Trophoblast cell (in vitro differentiated cells and primary cell): ENCODE measurements at places on chromosomes 1 and 21.

- DNase-seq: no peak
Observed at GRCh38 chr21:18467715-18468114, 64.1 kb upstream of the TMPRSS15 start.

DNA sequence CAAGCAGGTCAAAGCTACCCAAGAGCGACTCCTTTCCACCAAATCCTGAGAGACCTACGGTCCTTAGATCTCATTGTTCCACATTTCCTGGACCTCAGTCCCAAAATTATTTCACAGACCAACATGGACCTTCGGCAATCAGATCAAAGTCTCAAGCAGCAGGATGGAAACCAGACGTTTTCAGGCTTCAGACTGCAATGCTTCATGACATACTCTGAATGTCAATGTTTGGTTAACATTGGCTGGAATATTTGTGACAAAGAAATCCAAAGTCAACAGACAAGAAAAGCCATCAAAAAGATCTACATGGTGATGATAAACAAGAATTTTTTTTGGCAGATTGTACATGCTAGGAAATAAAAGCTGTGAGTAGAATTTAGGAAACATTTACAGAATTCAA lies 1057.3 kb downstream of the ADGRL2 start:
- no peak for DNase-seq

GRCh38 chr1:230141797-230142607 lies 75.0 kb downstream of the GALNT2 start:
- DNase-seq: no peak

DNA sequence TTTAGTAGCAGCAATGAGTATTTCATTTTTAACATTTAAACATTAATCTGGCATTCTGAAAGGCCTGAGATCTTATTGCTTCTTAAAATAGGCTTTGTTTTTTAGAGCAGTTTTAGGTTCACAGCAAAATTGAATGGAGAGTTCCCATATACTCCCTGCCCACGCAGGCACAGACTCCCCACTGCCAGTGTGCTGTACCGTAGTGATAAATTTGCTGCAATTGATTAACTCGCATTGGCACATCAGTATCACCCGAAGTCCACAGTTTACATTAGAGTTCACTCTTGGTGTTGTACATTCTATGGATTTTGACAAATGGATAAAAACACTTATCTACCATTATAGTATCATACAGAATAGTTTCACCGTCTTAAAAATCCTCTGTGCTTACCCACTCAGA lies 71.8 kb upstream of the ERRFI1 start:
- no peak for DNase-seq

GRCh38 chr1:231039161-231040018 lies 664 bp downstream of the FAM89A start:
- DNase-seq: peak; percentile 51

- no peak for DNase-seq
Observed at GRCh38 chr1:243294723-243295121, 38.9 kb downstream of the SDCCAG8 start.

- DNase-seq: no peak
Observed at GRCh38 chr1:25053576-25054250, 123.6 kb upstream of the RUNX3 start.

GRCh38 chr21:39220150-39220549 lies 36.9 kb upstream of the PSMG1 start:
- DNase-seq: no peak

DNA sequence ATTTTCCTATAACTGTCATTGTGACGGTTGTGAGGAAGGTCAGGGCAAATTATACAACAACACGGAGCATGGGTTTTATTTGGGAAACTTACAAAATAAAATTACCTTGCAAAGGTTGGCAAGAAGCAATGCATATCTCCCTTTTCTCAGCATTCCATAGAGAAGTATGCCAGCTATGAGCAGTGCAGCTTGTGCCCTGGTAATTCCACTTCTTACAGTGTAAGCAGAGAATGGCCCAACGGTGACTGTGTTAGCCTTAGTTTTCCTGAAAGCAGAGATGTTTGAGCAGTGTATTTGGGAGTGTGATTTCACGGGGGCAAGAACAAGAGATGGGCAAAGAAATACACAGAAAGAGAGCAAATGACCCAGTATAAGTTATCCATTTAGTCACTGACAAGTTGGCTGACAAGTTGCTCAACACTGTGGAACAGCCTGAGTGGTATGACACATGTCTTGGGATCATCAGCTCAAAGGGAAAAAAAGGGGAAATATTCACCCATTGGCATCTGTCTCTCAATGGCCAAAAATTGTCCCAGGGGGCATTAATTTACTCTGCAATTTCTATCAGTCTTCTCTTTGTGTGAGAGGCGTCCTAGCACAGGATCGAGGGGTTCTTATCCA lies 210.9 kb upstream of the NRIP1 start:
- DNase-seq: no peak

- no peak for DNase-seq
Observed at GRCh38 chr1:17601643-17602382, 62.3 kb downstream of the ARHGEF10L start.

- DNase-seq: no peak
Observed at GRCh38 chr1:30662291-30662840, 61.0 kb downstream of the MATN1 start.

DNA sequence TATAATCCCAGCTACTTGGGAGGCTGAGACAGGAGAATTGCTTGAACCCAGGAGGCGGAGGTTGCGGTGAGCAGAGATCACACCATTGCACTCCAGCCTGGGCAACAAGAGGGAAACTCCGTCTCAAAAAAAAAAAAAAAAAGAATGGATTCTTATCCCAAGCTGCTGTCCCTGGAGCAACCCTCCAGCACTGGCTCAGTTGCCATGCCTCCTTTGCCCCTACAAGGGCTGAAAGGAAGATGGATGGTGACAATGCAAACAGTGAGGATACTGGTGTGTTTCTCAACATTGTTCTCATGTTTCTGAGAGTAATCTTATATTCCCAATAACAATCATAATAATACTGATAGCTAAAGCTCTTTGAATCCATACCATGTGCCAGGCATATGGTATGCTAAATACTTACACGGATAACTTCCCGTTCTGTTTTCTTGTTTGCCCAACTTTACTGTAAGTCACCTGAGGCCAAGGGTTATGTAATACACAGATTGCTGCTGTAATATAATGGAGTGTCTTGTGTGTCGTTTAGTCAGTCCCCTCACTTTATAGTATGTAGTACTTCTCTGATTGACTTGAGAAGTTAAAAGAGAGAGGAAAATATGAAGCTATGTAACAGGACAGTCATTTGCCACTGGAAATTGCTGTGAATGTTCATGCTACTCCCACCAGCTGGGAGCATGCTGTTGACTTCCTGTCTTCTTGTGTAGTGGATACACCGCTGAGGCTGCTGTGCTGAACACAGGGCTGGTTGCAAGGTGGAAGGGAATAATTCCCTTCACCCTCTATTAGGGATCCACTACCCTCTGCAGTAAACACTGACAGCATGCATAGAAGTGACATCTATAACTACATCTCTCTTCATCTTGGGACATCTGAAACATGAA lies 153.6 kb downstream of the CNIH3 start:
- peak; percentile 2 for DNase-seq

- DNase-seq: no peak
Observed at GRCh38 chr1:181089017-181089675, 646 bp downstream of the IER5 start.

DNA sequence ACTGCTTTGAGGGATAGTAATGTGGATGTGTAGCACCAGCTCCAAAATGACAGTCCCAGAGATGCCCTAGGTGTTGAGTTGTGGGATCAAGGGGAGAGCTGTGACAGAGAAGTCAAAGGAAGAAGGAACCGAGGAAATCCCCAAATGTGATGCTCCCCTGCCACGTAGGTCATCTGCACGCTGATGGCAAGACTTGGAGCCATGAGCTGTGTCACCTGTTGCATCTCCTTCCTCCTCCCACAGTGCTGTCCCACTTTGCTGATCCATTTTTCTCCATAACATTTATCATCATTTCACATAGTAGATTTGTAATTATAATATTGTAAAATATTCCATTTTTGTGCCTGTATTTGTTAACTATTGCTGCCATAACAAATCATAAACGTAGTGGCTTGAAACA lies 17.6 kb upstream of the RCAN1 start:
- DNase-seq: no peak

DNA sequence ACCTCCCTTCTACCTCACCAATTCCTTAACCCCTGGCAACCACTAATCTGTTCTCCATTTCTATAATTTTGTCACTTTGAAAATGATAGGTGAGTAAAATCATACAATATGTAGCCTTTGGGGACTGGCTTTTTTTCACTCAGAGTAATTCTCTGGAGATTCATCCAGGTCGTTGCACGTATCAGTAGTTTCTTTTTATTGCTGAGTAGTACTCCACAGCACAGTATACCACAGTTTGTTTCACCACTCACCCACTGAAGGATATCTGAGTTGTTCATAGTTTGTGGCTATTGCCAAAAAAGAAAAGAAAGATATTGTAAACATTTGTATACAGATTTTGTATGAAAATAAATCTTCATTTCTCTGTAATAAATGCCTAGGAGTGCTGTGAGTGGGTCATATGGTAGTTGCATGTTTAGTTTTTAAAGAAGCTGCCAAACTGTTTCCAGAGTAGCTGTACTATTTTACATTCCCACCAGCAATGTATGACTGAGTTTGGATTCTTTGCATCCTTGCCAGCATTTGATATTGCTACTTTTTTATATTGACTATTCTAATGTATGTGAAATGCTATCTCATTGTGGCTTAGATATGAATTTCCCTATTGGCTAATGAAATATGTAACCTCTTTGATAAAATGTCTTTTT lies 3.7 kb downstream of the CHD1L start:
- DNase-seq: no peak

DNA sequence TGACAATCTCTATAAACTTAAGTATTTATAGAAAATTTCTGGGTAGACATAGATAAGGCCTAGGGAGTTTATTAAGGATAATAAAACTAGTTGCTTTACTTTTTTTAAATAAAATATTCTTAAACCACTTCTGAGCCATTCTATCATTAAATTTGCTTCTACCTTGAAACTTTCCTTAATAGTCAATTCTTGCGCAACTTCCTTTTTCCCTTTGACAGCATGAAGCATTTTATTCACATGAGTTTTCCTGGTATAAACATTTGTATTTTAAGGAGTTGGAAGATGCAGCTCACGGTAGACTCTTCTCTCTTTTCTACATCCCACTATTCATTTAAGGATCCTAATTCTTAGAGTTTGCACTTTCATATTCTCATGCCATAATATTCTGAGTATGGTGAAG lies 75.8 kb upstream of the DPH5 start:
- DNase-seq: no peak

DNA sequence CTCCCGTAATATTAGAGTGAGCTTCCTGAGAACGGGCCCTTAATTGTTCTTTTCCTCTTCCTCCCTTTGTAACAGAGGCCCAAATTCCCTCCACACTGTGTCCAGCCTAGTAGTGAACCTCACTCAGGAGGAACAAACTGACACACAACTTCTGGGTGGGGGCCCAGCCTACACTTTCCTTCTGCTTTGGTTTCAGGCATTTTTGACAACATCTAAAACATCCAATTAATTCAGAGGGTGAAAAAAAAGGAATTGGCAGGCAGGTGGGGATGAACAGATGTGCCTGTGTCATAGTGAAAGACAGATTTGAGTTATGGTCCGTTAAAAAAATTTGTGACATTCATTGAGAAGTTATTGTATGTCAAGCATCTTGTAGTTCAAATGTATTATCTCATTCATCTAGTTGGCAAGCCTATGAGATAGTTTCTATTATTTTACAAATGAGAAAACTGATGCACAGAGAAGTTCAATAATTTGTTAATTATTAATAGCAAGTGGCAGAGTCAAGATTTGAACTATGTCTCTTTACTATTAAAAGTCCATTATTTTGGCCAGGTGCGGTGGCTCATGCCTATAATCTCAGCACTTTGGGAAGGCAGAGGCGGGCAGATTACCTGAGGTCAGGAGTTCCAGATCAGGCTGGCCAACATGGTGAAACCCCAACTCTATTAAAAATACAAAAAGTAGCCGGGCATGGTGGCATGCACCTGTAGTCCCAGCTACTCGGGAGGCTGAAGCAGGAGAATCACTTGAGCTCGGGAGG lies 41.6 kb upstream of the LRIG2 start:
- no peak for DNase-seq

DNA sequence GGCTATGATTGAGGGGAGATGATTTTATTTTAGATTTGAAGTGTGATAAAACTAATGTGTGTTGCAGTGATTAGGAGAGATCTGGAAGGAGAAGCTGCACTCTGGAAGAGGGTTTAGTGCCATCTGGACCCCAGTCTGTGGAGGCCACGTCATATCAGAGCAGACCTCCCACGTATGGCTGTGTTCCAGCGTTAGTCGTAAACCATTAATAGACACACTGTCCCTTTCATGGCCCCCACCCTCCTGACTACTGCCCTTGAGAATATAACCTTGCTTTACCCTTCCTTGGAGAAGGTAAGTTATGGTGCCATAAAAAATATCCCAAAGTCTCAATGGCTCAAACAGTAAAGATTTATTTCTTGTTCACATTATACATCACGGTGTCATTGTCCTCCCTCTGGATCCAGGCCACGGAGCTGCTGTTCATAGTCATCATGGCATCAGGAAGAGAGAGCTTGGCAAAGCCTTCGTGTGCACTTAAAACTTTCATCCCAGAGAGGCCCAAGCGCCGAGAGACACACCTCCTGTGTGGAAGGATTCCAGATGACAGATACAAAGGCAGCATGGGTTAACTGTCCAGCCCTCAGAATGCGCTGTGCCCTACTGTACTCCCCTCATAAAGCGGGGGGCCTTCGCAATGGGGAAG lies 33.2 kb downstream of the RHOU start:
- DNase-seq: no peak

- no peak for DNase-seq
Observed at GRCh38 chr1:36710951-36711350, 228.2 kb upstream of the CSF3R start.

- DNase-seq: no peak
Observed at GRCh38 chr1:20063861-20064292, 6.1 kb upstream of the PLA2G5 start.

DNA sequence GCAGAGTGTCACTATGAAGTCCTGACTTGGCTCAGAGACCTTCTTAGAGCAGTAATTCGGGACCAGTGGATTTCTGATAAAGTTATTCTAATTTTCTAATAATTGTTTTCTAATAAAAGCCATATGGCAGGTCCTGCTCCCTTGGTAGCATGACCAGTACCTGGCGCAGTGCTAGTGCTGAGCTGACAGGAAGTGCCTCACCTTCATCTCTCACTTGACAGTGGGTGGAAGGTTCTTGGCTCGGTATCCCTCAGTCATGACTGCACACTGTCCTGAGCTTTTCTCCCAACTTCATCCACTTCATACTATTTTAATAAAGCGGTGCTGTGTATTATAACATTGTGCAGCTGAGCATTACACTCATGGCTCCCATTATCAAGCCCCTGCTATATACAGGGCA lies 14.1 kb downstream of the VANGL1 start:
- DNase-seq: no peak

DNA sequence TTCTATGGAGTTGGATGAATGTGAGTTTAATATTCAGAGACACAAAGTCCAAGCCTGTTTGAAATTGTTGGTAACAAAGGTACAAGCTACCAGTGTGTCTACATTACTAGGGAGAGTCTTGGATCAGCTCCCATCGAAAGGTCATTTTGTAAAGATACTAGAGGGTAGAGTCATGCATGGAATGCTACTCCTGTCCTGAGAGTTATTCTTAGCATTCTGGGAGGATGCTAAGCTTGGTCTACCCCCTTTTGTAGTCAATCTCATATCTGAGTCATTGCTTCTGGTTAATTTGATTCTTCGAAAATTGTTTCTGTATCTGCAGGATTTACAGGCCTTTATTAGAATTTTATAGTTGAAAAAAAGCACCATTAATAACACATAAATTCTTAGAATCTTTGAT lies 240.2 kb downstream of the ST6GALNAC3 start:
- no peak for DNase-seq

GRCh38 chr1:2532485-2533160 lies 2.6 kb upstream of the HES5 start:
- DNase-seq: no peak
